ENCODE measurements at places on chromosomes 16 and 17. TPM values are rescaled to one million over a fixed set of nuclear protein-coding genes. Genes with fewer than 3 reads are reported as not detected.

DNA sequence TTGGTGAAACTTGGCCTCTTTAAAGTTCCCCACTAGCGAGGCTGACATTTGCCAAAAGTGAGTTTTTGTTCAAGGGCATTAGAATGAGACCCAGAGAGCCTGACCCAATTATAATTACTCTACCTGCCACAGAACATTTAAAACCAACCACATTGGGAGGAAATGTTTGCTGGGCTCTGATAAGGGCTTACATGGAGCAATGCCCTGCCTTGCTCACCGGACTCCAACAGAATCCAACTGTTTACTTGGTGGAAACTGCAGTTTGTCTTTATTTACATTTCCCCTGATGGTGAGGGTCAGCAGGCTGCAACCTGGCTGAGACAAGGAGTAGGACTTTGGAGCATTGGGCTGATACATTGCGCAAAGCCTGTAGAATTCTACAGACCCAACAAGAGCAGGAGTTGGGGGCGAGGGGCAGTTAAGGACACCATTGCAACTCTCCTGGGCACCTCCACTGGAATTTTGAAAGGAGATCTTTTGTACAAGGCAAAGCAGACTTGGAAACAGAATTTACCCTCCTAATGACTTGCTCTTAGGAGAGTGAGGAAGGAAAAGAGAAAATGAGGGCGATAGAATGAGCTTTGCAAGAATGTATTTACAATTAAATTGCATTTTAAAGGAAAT lies 368.6 kb downstream of the SHISA9 start:
- no peak for DNase-seq

GRCh38 chr17:9313346-9313745 lies 262.3 kb downstream of the STX8 start:
- peak; percentile 53 for DNase-seq

DNA sequence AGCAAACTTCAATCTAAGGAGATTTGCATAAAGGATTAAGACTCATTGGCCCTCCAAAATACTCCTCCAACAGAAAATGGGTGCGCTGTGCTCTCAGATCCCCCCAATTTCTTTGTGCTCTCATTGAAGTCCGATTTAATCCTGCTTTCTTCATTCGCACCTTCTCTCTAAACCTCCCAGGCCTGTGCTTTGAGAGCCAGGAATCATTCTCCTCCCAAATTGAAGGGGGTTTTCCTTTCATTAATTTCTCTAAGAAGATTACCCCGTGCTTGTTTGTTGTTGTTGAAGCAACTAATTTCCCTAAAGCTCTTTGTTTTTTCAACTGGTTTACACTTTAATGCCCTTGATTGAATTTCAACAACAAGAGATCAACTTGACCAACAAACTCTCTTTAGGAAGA lies 304.2 kb upstream of the IRX3 start:
- no peak for DNase-seq

- no peak for DNase-seq
Measured at GRCh38 chr16:2471016-2471652, at the start of gene NTN3. NTN3 (plus strand) TSS chr16:2471297; CDS start chr16:2471702, 405 bp downstream.

- DNase-seq: peak; percentile 9
Measured at GRCh38 chr17:78140169-78141051, 5.8 kb upstream of the C17orf99 start.

DNA sequence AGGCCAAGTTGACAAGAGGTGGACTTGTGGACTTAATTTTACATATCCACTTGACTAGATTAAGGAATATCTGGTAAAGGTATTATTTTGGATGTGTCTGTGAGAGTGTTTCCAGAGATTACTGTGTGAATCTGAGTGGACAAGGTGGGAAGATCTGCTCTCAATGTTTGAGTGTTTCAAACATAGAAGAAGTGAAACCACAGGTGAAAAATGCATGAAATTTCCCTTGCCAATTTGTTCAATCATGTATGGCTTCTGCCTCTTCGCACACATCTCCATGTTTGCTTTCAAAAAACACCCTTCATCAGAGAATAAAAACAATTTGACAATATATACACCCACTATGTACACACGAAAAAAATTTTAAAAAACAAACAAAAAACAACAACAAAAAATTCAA lies 152.7 kb downstream of the SALL1 start:
- no peak for DNase-seq

Gene MKS1
- 8.4 TPM for total RNA-seq

Gene SLC4A1
- not detected for total RNA-seq

Gene CCDC144A
- 9.1 TPM for total RNA-seq

Gene LRRC37A
- 1.1 TPM for total RNA-seq

Gene STH
- not detected for total RNA-seq
